ENCODE measurements at places on chromosomes 7 and 10.

- DNase-seq, result no peak
Measured at GRCh38 chr7:93316730-93317129, 84.6 kb downstream of the VPS50 start.

- no peak for DNase-seq
Measured at GRCh38 chr10:54009672-54010071, 791.4 kb downstream of the PCDH15 start.

- no peak for DNase-seq
Measured at GRCh38 chr10:58465629-58466028, 47.0 kb upstream of the BICC1 start.

- DNase-seq, result no peak
Measured at GRCh38 chr10:48710647-48711275, 26.1 kb downstream of the WDFY4 start.

DNA sequence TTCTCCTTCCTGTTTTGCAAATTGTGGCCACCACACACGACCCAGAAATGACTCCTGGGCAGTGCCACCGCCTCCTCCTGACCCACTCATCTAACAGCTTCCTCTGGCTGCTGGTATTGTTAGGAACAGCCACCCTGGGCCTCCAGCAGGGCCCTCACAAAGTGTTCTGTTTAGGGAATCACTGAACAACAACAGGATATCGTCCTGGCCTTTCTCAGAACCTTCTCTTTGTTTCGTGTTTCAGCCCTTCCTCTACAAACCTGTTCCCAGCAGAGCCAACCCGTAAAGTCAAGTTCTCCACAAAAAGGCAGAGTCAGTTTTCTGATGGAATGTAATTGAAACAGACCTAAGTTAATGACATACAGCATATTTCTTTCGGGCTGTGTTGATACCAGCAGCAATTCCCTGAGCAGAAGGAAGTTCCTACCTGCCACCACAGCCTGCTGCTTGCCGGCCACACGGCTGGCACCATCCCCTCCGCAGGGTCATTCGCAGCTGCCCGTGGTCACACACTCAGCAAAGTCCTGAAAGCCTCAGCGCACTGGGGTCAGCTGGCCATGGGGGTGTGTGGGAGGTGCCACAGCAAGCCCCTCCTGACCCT lies 91.7 kb upstream of the PITRM1 start:
- no peak for DNase-seq

DNA sequence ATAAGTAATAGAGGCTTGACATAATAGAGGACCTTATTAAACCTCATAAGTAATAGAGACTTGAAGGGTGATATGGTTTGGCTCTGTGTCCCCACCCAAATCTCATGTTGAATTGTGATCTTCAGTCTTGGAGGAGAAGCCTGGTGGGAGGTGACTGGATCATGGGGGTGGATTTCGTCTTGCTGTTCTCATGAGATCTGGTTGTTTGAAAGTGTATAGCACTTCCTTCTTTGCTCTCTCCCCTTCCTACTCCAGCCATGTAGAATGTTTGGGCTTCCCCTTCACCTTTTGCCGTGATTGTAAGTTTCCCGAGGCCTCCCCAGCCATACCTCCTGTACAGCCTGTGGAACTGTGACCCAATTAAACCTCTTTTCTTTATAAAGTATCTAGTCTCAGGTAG lies 8.6 kb downstream of the KIFBP start:
- no peak for DNase-seq

DNA sequence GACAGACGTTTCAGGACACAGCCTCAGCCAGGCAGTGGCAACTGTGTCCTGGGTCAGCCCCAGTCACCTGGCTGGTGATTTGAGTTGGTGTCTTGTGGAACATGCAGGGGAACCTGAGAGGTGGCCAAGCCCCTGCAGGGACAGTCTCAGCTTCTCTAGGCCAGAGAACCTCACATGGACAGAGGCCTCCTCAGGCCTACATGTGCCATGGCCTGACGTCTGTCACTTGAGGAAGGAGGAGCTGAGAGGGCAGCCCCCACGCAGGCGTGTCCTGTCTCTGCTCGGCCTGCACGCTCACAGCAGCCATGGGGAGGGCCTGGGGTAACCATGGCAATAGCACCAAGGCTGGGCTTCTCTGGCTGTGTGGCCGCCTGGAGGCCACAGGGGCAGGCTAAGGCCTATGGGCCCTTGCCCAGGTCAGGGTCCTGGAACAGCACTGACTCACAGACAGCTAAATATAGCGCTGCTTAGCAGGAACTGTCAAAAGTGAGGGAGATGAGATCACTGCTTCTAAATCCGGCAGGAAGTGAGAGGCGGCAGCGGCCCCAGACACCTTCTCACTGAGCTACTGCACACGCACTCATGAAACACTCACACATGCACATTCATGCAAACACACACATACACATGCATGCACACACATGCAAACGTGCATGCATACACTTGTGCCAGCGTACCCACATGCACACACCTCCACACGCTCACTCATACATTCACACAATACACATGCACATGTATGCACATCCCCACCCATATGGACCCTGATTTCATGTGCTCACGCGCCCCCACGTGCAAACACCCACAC lies 57.0 kb downstream of the YKT6 start:
- peak; percentile 31 for DNase-seq

DNA sequence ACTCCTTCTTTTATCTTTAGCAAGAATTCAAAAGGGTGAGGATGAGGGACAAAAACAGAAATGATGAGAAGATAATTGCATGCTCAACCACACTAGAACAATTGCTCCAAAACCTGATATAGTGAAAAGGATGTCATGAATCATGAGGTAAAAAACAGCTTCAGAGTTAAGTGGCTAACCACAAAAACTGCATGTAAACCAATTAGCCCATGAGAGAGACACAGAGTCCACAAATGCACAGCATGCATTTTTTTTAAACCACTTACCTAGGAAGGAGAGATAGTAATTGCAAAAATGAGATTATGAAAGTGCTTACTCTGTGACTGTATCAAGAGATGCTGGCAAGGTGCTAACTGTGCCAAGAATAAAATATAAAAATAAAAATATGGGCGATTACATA lies 132.9 kb downstream of the MBL2 start:
- DNase-seq, result no peak

GRCh38 chr10:119981826-119982225 lies 89.3 kb downstream of the SEC23IP start:
- no peak for DNase-seq

- no peak for DNase-seq
Measured at GRCh38 chr10:59303018-59303417, 59.3 kb downstream of the FAM13C start.

GRCh38 chr10:114140036-114140435 lies 34.0 kb downstream of the CCDC186 start:
- DNase-seq, result no peak

DNA sequence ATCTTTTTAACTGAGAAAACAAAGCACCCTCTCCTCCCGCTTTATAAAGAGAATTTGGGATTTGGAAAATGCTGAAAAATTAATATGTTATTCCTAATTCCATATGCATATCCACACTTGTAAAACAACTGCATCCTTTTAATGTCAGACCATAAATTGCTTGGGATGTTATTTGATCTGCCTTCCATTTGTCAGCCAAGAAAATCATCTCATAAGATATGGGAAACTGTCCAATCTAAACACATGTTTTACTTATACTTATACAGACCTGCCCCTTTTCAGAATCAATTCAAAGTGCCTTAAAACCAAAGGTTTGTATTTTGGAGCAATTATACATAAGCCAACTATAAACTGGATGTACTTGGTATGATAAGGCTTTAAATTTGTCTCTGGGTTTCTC lies 595.5 kb upstream of the PFKP start:
- DNase-seq, result no peak

All from uterus (tissue), 4 donors.